ENCODE measurements at places on chromosomes 2 and 18. TPM values are rescaled to one million over a fixed set of nuclear protein-coding genes. Genes with fewer than 3 reads are reported as not detected.

Gene ZNF385B
- total RNA-seq: 0.39 TPM

Gene IL36RN
- total RNA-seq: not detected

Gene GPR55
- total RNA-seq: 0.22 TPM

Gene NYAP2
- not detected for total RNA-seq

Gene C2orf72
- not detected for total RNA-seq

Gene TUBA4B
- not detected for total RNA-seq

Gene CRYGA
- not detected for total RNA-seq

Gene CTNNA2
- total RNA-seq: not detected

Gene MEX3C
- total RNA-seq: 27.2 TPM

Gene CHRNA1
- total RNA-seq: 0.22 TPM

Gene ALK
- total RNA-seq: 1.0 TPM

DNA sequence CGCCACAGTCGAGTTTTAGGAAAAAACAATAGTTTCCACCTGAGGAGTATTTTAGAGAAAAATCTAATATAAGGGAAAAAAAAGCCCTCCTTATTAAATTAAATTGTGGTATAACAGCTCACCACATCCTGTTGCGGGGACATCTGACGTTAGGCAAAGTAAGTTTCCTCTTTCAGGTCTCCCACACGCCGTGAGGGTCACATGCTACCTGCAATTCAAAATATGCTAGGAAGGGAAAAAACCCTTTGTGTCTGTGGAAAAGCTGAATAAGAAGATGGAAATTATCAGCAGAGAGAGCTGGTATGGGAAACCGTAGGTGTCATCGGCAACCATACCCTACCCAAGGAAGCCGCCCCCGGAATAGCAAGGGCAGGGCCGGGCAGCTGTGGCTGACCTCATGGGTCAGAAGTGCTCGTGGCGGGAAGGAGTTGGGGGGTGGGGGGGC is 128.0 kb downstream of the NFATC1 start:
- DNase-seq: no peak

DNA sequence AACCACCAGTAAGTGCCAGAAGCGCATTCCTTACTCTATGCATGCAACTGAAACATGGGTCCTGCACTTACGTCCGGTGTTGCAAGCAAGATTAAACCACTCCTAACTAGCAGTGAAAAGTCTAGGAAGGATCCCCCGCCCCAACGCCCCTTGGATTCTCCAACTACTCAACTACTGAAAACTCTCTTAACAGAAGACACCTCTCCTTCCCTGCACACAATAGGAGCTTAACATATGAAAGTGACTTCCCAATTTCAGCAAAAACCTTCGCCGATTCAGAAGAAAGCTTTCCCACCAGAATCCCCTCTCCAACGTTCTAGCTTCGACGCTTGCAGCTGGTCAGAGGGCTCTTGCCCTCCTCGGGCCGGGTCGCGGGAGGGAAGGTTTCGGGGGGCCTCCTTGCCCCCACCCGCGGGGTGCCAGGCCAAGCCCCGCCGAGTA is 578 bp downstream of the IWS1 start:
- no peak for DNase-seq

DNA sequence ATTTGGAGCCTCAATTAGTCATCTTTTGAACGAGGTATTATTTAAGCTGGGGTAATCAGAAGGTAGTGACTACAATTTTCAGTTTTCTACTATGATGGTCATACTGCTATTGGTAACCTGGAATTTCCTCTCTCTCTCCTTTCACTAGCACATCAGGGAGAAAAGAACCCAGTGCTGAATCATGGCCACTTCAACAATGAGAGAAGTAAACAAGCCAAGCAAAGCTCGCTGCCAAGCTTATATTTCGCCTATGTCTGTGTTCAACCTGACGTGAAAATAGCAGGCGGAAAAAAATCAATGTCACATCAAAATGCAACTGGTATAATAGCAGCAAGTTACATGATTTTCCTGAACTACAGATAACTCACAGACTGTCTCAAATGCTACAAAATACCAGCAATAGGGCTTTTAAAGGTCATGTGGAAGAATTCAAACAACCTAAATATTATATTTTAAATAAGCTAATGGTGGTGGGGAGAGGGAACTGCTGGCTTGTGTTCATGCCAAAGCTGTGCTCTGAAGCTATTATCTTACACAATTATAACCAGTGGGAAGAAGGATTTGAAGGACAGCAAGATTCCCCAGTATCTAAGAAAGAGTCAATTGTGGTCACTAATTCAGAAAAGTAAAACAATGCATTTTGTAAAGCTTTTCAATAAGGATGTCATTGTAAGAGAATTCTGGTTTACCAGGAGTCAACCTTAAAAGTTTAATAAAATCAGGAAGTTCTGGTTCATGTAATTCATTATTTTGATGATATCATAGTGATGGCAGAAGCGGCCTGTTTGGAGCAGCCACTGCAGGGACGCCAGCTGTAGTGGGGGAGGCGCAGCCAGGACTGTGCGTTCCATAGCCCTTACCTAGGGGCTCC is 38.0 kb downstream of the RNF152 start:
- DNase-seq: no peak

GRCh38 chr2:64837925-64838641 is 151.1 kb upstream of the SLC1A4 start:
- DNase-seq: no peak

- DNase-seq: no peak
These were observed 18.1 kb upstream of the TAF1B start for GRCh38 chr2:9824956-9825720.

DNA sequence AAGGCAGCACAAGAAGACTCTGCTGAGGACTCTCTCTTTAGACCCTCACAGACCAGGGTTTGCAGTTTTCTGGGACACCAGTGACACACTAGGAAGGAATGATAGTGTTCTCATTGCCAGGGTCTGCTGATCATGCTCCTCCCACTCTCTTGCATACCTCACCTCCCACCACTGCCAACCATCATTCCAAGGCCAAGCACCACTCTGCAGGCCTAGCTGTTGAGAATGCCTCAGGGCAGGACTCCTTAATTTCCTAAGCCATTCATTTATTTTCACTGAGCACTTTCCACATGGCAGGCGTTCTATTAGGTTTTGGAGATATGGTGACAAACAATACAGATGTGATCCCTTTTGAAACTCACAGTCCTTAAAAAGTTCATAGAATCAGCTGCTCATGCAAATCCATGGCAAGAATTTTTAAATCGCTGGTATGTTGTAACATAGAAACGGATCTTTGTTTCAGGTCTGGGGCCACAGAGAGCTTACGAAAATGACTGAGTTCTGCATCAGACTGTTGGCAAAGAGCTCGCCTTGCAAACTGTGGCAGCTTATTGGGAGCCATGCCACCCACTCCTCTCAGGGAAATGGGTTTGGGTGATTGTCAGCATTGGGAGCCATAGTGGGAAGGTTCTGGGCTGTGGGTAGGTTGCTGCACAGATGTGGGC is 78.5 kb downstream of the XDH start:
- no peak for DNase-seq

- DNase-seq: no peak
These were observed 271.3 kb downstream of the LRATD1 start for GRCh38 chr2:14903709-14904374.

- DNase-seq: no peak
These were observed 98.9 kb upstream of the CYP1B1 start for GRCh38 chr2:38174646-38175423.

GRCh38 chr2:101027852-101028251 is 25.8 kb downstream of the RPL31 start:
- DNase-seq: no peak

GRCh38 chr2:45607701-45608100 is 3.4 kb downstream of the SRBD1 start:
- no peak for DNase-seq

DNA sequence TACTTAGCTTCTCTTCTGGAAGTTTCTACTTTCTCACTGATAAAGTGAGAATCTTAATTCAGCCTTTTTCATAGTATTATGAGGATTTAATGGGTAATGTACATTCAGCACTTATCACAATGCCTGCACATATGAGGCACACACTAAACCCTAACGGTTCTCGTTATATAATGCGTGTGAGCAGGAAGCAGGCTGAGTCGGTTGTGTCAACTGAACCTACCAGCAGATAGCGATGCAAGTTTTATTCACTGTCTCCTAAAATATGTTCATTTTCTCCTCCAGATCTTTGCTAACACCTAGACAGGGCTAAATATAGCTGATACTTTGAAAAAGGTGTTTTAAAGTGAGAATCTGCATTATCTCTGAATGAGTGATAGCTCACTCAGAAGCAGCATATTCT is 201.6 kb downstream of the ALPK2 start:
- no peak for DNase-seq

GRCh38 chr2:9135822-9136558 is 70.6 kb upstream of the ASAP2 start:
- no peak for DNase-seq

DNA sequence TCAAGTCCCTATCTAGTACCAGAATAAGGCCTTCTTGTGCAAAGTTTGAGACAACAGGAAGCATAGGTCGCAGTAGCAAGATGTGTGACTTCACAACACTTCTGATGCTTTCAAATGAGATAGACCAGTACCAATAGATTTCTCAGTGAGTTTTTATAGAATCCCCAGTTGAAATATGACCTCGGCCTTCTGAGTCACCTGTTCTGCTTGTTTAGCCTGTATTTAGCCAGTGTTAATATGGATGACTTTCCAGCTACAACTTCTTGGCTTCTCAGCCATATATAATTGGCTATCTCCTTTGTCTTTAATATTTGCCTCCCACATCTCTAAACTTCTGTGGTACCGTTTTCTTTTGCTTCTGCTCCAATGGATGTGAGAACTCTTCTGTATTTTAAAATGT is 113.8 kb downstream of the KYNU start:
- DNase-seq: no peak

GRCh38 chr2:181924336-181924735 is 32.8 kb downstream of the ITPRID2 start:
- DNase-seq: no peak

DNA sequence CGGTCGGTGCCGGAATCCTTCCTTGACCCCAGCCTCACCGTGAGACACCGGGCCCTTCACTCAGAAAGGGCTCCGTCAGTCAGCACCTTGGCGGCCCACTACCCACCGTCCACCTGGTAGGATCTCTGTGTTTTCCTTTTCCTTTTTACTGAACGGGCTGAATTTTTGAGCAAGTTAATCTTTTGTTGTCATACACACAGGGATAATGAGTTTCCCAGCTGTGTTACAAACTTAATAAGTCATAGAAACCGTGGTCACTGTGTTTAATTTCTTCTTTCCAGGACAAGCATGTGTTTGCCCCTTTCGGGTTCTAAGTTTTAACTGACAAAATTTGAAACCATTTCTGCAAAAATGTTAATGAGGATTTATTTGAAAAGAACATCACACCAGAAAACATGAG is 39.0 kb upstream of the TPO start:
- no peak for DNase-seq
